ENCODE measurements at places on chromosomes 7 and 10.

- DNase-seq: no peak
Measured at GRCh38 chr7:19239951-19240350, 94.7 kb upstream of the FERD3L start.

DNA sequence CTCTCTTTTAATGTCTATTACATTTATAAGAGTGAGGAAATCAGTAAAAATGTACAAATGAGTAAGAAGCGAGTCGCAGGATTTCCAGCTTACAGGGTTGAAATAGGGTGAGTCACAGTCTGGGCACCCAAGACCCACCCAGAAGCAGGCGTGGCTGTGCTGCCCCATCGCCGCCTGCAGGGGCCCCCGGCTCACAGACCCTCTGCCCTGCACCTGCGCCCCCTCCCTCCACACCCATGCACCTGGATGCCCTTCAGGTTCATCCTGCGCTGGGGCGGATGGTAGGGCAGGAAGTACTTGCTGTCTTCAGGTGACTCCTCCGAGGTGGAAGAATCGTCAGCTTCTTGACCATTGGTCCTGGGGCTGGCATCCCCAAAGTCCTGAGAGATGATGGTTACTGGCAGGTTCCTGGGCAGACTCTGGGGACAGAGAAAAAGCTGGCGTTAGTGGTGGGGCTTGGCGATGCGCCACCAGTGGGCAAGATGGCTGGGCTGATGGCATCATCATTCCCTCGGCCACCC, 90.2 kb upstream of the GNA12 start:
- DNase-seq: peak; percentile 91

GRCh38 chr7:54091322-54091721, 450.9 kb upstream of the VSTM2A start:
- DNase-seq: no peak

DNA sequence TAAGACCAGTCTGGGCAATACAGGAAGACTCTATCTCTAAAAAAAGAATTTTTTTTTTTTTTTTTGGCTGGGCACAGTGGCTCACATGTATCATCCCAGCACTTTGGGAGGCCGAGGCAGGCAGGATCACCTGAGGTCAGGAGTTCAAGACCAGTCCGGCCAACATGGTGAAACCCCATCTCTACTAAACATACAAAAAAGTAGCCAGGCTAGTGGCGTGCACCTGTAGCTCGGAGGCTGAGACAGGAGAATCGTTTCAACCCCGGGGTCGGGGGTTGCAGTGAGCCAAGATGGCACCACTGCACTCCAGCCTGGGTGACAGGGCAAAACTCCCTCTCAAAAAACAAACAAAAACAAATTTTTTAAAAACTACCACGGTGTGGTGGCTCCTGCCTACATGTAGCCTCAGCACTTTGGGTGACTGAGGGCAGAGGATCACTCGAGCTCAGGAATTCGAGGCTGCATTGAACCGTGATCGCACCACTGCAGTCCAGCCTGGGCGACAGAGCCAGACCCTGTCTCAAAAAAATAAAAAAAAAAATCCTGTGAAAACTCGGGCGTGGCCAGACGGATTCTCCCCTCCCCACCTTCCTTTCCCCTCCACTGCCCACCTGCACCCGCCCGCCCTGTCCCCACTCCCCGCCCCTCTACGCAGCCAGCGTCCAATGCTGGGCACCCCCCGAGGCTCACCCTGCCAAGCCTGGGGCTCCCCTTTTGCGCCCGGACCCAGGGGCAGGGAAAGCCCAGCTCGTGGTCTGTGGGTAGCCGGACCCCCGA, 745 bp upstream of the ORAI2 start:
- DNase-seq: no peak

GRCh38 chr7:30322271-30323005, 38.0 kb downstream of the ZNRF2 start:
- peak; percentile 41 for DNase-seq

- peak; percentile 56 for DNase-seq
Measured at GRCh38 chr10:100307684-100308083, 21.2 kb upstream of the BLOC1S2 start.

DNA sequence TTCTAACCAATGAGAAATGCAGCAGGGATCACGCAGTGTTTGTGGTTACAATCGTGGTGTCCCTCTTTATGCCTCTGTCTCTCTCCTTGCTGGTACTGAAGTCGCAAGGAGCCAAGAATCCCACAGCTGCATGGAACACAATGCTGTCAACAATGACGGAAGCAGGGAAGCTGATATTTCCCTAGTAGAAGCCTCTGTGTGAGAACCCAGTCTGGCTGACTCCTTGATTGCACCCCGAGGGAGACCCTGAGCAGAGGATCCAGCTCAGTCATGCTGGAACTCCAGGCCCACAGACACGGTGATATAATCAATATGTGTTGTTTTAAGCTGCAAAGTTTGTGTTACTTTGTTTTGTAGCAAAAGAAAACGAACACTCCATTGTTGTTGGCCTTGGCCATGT, 677.9 kb downstream of the PARD3 start:
- DNase-seq: no peak

- DNase-seq: no peak
Measured at GRCh38 chr7:111092406-111093236, 1.7 kb downstream of the LRRN3 start.

- peak; percentile 1 for DNase-seq
Measured at GRCh38 chr10:23742807-23743206, 303.9 kb downstream of the OTUD1 start.

GRCh38 chr7:152674860-152675758, 832 bp downstream of the XRCC2 start:
- DNase-seq: peak; percentile 11

DNA sequence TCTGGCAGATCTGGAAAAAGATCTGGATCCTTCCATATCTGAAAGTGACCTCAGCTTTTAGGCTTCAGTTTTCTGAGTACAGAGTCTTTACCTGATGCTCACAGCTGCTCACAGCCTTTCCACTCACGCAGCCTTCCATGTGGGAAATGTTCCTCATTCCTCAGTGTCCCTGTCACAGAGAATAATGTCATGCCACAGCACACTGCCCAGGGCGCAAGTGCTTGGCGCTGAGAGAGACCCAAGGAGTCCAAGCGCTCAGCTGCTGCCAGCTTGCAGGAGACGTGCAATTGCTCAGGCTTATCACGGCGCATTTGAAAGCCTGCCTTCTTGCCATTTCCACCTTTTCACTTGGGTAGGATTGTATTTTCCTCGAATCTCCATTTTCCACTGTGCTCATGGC, 271.9 kb upstream of the MKI67 start:
- no peak for DNase-seq

- peak; percentile 20 for DNase-seq
Measured at GRCh38 chr10:30747633-30748032, 118.1 kb upstream of the LYZL2 start.

All from epithelial cell of esophagus (primary cell).